ENCODE measurements at places on chromosomes 5 and 9. TPM values are rescaled to one million over a fixed set of nuclear protein-coding genes. Genes with fewer than 3 reads are reported as not detected.
A peak's percentile ranks its signal among the peaks of the same experiment; 100 is the strongest.

GRCh38 chr5:14556015-14556414 is 25.6 kb upstream of the OTULINL start:
- H3K4me3 ChIP-seq = no peak overlapping the region
- H3K4me1 ChIP-seq = no peaks in the 10 kb centered on the region
- H3K27ac ChIP-seq = no peak overlapping the region
- DNase-seq = no peak

PPP2R2B gene
- total RNA-seq = 15.2 TPM

- H3K4me3 ChIP-seq = no peak overlapping the region
- no peaks in the 10 kb centered on the region for H3K4me1 ChIP-seq
- no peaks in the 10 kb centered on the region for H3K27me3 ChIP-seq
Measured at GRCh38 chr5:6843821-6844220, 130.6 kb downstream of the TENT4A start.

- no peaks in the 10 kb centered on the region for H3K27me3 ChIP-seq
- H3K4me3 ChIP-seq = no peak overlapping the region
- no peaks in the 10 kb centered on the region for H3K4me1 ChIP-seq
- no peaks in the 10 kb centered on the region for H3K36me3 ChIP-seq
- no peak for DNase-seq
Measured at GRCh38 chr5:137666461-137666850, 69.4 kb downstream of the KLHL3 start.

- no peak overlapping the region for H3K4me3 ChIP-seq
- no peaks in the 10 kb centered on the region for H3K36me3 ChIP-seq
- H3K4me1 ChIP-seq = no peaks in the 10 kb centered on the region
- H3K27me3 ChIP-seq = no peaks in the 10 kb centered on the region
- no peak overlapping the region for H3K27ac ChIP-seq
Measured at GRCh38 chr5:159953609-159954008, 37.3 kb downstream of the ADRA1B start.

PCDHGB6 gene
- 6.0 TPM for total RNA-seq

DNA sequence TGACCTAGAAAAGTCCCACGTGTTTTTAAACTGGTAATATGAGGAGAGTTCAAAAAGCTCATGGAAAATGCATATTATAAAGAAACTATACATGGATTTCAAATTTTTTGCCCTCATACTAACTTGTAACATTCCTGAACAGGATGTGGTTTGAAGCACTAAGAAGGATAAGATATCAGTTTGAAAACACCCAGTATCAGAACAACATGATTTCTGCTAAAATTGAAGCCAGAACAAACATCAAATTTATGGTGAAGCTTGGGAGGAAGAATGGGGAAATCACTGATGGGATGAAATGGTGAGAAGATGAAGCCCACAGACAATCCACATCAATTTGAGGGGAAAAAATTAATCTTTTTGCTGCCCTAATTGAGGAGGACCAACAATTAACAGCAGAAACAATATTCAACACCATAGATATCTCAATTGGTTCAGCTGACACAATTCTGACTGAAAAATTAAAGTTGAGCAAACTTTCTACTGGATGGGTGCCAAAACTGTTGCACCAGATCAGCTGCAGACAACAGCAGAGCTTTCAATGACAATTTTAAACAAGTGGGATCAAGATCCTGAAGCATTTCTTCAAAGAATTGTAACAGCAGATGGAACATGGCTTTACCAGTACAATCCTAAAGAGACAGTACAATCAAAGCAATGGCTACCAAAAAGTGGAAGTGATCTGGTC is 113.2 kb upstream of the SNX2 start:
- no peaks in the 10 kb centered on the region for H3K4me1 ChIP-seq
- H3K36me3 ChIP-seq = no peaks in the 10 kb centered on the region
- H3K4me3 ChIP-seq = no peak overlapping the region

DNA sequence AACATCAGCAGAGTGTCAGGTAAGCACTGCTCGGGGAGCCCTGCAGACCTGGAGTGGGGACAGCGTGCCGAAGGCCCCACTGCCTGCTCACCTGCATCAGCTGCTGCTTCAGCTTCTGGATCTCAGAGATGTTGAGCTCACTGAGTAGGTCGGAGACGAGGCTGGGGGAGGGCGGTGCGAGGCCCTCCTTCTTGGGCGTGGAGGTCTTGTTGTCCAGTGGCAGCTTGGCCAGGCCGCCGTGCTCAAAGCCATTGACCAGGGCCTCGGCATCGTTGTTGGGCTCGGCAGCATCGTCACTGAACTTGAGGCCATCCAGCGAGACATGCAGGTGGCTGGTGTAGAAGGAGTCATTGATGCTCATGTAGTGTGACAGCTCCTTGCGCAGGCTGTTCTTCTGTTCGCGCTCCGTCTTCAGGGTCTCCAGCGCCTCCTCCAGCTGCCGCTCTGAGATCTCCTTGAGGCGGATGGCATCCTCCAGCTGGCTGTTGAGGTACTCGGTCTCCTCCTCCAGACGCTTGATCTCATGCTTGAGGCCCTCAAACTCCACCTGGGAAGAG is 44.3 kb downstream of the BICD2 start:
- H3K4me3 ChIP-seq = no peak overlapping the region
- no peak overlapping the region for H3K27ac ChIP-seq
- H3K27me3 ChIP-seq = no peaks in the 10 kb centered on the region

PCDHA10 gene
- 10.7 TPM for total RNA-seq

GRCh38 chr5:140013536-140013935 is 29.6 kb downstream of the NRG2 start:
- no peaks in the 10 kb centered on the region for H3K4me1 ChIP-seq
- no peaks in the 10 kb centered on the region for H3K27me3 ChIP-seq
- DNase-seq = no peak
- no peaks in the 10 kb centered on the region for H3K36me3 ChIP-seq
- H3K27ac ChIP-seq = no peak overlapping the region

- H3K27ac ChIP-seq = no peak overlapping the region
- no peaks in the 10 kb centered on the region for H3K4me1 ChIP-seq
- no peaks in the 10 kb centered on the region for H3K36me3 ChIP-seq
Measured at GRCh38 chr5:89036704-89037489, 153.9 kb upstream of the MEF2C start.

CD14 gene
- 0.13 TPM for total RNA-seq

GRCh38 chr5:151202381-151203139 is 21.3 kb downstream of the CCDC69 start:
- no peak overlapping the region for H3K27ac ChIP-seq
- no peak overlapping the region for H3K4me3 ChIP-seq
- H3K4me1 ChIP-seq = no peaks in the 10 kb centered on the region
- H3K27me3 ChIP-seq = no peaks in the 10 kb centered on the region
- H3K36me3 ChIP-seq = no peaks in the 10 kb centered on the region
- no peak for DNase-seq

GRCh38 chr5:180990086-180990881 is 1.6 kb downstream of the BTNL3 start:
- DNase-seq = no peak
- H3K4me1 ChIP-seq = no peaks in the 10 kb centered on the region
- no peaks in the 10 kb centered on the region for H3K36me3 ChIP-seq

TAL2 gene
- total RNA-seq = 1.1 TPM

B4GALT1 gene
- 16.1 TPM for total RNA-seq

DNA sequence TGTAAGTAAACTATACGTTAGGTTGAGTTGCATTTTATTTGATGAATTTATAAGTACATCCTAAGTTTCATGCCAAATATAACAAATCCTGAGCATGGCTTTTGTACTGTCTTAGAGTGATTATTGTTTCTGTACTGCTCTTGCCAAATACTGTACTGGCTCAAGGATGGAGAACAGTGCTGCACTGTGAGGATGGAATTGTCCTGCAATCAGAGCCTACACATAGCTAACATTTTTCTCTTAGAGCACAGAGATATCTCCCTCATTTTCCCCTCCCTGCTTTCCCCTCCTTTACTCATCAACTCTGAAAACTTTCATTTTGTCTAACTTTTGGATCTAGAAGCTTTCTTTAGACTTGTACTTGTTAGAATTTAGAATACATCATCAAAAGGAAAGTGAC is 28.3 kb downstream of the LRRC70 start:
- H3K27ac ChIP-seq = no peak overlapping the region
- no peaks in the 10 kb centered on the region for H3K36me3 ChIP-seq
- H3K4me3 ChIP-seq = no peak overlapping the region
- no peak for DNase-seq
- H3K4me1 ChIP-seq = no peaks in the 10 kb centered on the region

ASPN gene
- total RNA-seq = not detected

GRCh38 chr5:153267506-153267905 is 223.0 kb upstream of the GRIA1 start:
- H3K27me3 ChIP-seq = no peaks in the 10 kb centered on the region
- no peaks in the 10 kb centered on the region for H3K36me3 ChIP-seq
- H3K4me3 ChIP-seq = no peak overlapping the region

DNA sequence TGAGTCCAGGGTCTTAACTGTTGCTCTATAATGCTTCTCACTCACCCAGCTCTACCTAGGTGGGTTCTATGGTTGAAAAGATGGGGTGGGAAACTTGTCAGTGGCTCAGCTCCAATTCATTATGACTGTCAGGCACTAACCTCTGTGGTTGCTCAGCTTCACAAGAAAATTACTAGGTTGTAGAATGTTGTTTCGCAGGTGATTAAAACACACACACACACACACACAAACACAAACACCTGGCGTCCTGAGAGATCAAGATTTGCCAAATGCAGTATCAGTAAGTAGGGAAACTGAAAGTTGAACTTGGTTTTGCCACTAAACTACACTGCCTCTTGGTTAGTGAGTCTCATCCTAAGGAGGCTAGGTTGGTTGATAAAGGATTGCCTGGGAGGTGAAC is 2.8 kb downstream of the MCCC2 start:
- H3K4me3 ChIP-seq = no peak overlapping the region
- no peaks in the 10 kb centered on the region for H3K27me3 ChIP-seq
- no peak overlapping the region for H3K27ac ChIP-seq
- peaks cover 12% of the 10 kb centered on the region for H3K36me3 ChIP-seq
- DNase-seq = no peak

PCDHB13 gene
- total RNA-seq = 1.5 TPM

TMEM141 gene
- total RNA-seq = 55.2 TPM

ENTPD2 gene
- 5.1 TPM for total RNA-seq

GRCh38 chr9:136847088-136847825 is 2.0 kb upstream of the PHPT1 start:
- no peaks in the 10 kb centered on the region for H3K27me3 ChIP-seq
- H3K4me3 ChIP-seq = peak overlapping the region; percentile 93
- DNase-seq = peak; percentile 93
- H3K36me3 ChIP-seq = no peaks in the 10 kb centered on the region
- no peak overlapping the region for H3K27ac ChIP-seq

Data from H9 (cell line).